Esophagus mucosa (tissue), 1 donor: ENCODE measurements at places on chromosomes 2 and 18. TPM values are rescaled to one million over a fixed set of nuclear protein-coding genes. Genes with fewer than 3 reads are reported as not detected.
A peak's percentile ranks its signal among the peaks of the same experiment; 100 is the strongest.

ACVR1C gene
- total RNA-seq = 0.64 TPM

- ATAC-seq = no peak
Measured at GRCh38 chr2:138035608-138036217, 71.4 kb downstream of the HNMT start.

SLC23A3 gene
- 0.64 TPM for total RNA-seq

DNA sequence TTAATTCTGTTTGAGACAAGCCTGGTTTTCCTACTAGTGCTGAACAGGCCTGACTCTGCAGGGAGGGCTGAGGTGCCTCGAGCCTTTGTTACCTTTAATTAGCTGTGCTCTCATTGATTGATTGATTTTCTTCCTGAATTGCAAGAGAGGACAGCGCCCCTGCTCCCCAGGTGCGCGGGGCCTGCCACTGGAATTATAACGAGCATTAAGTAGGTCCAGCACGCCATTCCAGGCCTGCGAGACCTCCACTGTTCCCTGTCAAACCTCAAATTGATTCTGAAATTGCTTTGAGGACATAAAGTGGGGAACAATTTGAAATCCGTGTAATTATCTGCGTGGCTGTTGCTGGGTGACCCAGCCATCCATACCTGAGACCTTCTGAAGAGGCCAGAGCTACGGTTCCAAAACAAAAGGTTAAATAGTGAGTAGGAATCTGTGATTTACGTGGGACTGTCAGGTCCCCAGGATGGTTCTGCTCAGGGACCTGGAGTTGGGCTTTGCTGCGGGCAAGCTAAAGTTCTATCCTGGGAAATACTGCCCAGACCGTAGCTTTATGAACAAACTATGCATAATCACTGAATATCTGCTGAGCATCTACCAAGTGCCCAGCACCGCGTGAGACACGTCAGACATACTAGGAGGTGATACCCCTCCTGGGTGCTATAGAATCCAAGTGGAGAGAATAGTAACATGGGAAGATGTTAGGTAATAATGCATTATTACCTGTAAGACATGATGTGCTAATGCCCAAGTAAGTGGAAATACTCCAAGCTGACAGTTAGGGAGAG is 104.1 kb downstream of the ZBTB7C start:
- no peak for ATAC-seq

UGT1A5 gene
- total RNA-seq = 0.68 TPM

DNA sequence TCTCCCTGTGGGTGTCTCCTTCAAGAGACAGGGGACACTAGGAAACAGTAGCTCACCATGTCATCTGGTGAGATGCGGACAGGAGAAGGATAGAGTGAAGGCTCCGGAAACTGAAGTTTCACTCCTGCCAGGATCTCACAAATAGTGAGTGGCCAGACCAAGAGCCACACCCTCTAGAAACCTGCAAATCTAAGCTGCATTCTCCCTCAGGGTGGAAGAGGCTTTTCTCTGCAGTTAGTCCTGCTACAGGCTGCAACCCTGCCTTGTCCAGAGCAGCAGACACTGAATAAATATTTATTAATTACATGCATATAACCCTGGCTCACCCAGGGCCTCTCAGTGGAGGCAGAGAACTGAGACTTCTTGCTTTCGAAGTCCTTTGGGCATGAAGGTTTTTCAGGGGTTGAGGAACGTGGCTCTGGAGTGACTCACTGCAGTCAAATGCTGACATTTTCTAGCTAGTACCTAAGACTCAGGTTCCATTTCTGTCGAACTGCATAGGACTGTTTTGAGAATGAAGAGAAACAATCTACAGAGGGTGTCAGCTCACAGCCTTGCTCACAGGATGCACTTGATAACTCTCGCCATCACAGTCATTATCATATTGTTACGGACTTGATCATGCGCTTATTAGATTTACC is 87.3 kb downstream of the ACTR2 start:
- no peak for ATAC-seq

DNA sequence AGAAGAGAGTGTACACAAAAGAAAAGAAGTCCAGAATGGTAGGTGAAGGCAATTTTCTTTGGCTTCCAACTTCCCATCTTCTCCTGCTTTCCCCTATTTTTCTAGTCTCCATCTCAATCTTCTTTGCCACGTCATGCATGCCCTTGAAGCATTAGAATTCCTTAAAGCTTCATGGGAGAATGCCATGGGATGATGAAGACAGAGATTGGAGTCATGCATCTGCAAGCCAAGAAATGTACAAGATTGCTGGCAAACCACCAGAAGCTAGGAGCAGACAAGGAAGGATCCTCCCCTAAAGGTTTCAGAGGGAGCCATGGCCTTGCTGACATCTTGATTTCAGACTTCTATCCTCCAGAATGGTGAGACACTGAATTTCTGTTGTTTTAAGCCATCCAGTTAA is 305.9 kb downstream of the HRH4 start:
- no peak for ATAC-seq

FKBP1B gene
- 6.2 TPM for total RNA-seq

DNA sequence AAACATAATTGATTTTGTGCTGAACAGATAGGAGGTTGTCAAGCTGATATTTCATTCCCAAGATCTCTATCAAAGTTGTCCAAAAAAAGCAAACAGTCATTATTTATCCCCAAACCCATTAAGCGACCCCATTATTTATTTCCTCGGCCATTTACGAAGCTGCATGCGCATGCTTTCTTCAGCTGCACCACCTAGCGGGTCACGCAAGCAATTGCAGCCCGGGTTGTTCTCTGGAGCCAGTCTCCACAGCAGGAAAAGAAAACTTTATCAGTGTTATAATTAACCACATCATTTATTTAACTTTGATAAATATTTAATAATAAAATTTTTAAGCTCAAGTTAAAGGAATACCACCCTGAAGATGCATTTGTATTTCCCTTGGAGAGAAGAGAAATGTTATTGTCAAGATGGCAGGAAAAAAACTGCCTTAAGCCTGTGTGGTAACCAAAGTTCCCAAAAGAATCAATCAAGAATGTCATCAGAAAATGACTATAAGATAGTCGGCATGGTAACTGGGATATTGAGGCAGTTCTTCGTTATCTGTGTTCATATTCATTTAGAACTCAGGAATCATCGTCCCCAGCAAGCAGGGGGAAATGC is 304.7 kb downstream of the FBXO15 start:
- no peak for ATAC-seq

GRCh38 chr2:37201766-37202165 is 5.5 kb downstream of the CEBPZOS start:
- no peak for ATAC-seq

MARCO gene
- 0.80 TPM for total RNA-seq

- ATAC-seq = no peak
Measured at GRCh38 chr2:237691029-237691907, 63.9 kb downstream of the LRRFIP1 start.

- no peak for ATAC-seq
Measured at GRCh38 chr2:236628256-236628901, 58.8 kb downstream of the ACKR3 start.

DNA sequence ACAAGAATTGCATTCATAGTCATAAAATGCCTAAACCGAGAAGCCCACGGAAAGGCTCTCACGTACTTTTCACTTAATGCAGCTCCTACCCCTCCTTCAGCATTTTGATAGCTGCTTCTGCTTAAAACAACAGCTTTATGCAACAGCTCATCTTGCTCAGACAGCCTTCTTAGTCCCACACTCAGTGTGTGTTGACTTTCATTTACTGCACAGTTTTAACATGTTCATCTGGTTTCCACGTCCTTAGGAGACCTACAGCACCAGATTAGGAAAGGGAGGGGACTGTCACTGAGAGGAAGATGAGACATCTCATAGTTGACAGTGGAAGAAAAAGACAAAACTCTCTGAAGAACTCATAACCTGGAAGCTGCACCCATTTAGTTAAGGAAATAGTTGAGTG is 435.4 kb downstream of the SETBP1 start:
- no peak for ATAC-seq

DNA sequence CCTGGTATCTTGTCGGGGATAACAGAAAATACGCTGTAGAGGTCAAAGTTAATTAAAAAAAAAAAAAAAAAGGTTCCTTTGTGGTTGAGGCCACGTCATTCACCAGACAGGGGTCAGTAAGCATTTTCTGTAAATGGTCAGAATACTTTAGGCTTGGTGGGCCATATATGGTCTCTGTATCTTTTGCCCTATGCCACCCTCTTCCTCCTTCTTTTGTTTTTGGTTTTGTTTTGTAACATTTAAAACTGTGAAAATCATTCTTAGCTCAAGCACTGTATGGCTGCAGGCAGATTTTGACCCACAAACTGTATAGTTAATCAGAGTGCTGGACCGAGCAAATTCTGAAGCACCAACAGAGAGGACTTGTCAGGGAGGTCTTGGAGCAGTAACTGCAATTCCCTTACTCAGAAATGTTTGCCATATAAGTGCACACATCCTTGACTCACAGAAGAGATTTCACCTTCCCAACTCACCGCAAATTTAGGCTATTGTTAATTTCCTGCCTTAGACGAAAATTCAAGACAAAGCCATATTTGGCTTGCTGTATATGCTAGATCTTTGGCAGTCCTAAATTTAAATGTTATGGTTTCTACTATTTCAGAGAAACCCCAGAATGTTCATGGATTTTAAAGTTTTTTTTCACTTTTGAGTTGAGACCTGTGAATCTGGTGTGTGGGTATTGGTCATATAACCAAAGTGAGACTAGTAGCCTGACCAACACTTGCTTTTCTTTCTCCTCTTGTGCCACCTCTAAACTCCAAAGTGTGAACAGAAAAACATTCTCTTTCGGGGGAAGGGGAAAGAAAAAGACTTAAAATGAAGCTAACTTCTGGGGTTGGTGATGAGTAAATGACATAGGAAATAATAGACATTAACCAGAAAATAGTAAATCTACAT is 65.4 kb downstream of the DOCK10 start:
- no peak for ATAC-seq

- peak; percentile 87 for ATAC-seq
Measured at GRCh38 chr2:238644095-238645081, 203.5 kb upstream of the TWIST2 start.

- ATAC-seq = no peak
Measured at GRCh38 chr18:58256316-58257080, 212.5 kb downstream of the NEDD4L start.
